HS-27A (cell line): ENCODE measurements at places on chromosomes 4 and X.

GRCh38 chr4:90078440-90078839, 48.8 kb upstream of the CCSER1 start:
- no peak for DNase-seq

- DNase-seq = no peak
These were observed at the start of gene PNCK for GRCh38 chrX:153673428-153674218. Gene PNCK, minus strand, starts transcription at chrX:153673813. Its CDS starts 737 bp downstream, at chrX:153673076.

DNA sequence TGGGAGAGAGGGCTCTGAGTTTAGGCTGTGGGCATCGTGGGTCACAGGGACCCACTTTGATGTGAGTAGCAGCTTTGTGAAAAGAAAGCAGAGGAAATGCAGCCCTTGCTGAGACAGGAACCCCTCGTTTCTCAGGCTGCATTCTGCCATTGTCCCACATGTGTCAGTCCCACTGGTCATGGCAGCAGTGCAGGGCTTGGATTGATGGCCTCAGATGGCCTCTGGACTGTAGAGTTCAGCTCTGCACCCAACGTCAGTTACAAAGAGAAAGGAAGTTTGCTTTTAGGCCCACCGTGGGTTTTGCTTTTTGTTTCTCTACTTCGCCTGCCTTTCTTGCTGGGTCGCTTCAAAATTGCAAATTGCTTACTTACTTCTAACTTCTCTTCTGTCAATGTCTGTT, 248.3 kb upstream of the KLF3 start:
- no peak for DNase-seq

DNA sequence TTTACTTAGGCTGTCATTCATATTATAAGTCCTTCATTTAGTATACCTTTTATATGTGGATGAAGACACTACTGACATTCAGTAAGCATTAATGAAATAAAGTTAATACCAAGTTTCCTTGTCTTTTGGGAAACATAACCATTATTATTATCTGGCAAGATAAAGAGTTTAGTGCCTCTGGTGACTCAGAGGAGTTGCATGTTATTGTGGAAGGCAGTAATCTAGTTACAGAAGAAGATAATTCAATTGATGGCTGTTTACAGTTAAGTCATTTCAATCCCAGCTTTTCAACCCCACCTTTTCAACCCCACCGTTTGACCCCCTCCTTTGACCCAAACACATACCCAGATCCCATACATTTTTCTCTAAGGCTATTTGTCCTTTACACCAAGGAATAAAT, 143.8 kb downstream of the FANCB start:
- no peak for DNase-seq

DNA sequence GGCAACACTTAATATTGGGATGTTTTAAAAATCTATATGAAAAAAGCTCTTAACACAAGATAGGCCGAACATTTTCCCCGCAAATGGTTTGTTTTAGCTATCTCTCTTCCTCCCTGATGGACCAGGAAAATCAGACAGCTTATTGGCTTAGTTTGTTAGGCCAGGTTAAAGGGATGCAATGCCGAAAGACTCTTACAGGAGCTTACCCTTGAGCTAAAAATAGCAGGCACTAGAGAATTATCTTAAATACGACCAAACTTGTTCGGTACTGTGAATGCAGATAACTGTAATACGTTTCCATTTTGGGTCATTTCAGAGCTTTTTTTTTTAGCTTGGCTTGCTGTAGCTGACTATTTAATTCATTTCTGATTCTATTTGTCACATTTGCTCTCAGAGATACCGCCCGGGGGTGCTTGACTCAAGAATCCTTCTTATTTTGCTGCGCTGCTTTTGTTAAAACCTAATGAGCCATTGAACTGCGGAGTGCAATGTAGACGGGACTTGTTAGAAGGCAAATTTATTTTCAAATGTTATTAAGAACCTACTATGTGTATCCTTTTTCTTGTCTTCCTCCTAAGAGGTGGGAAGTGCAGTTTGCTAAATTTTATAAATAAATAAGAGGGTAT, 23.3 kb downstream of the PPARGC1A start:
- DNase-seq = no peak
